ENCODE measurements at places on chromosomes 13 and 19.
A peak's percentile ranks its signal among the peaks of the same experiment; 100 is the strongest.

DNA sequence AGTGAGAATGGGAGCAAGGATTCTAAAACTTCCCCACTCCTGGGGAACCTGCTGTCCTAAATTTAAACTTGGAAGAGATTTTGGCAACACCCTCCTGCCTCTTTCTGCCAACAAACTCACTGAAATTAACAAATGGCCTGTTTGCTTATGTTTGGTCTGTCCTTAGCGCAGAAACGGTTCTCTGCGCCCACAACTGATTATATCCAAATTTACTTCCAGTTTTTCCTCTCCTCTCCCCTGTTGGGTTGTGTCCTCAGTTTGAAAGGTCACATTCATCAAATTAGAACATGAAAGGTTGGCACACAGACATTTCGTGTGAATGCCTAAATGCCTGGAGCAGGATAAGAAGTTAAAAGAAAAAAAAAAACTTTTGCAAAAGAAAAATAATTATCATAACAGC, 56.4 kb upstream of the MRI1 start:
- no peak for DNase-seq

GRCh38 chr13:64256751-64257150, 2841.1 kb upstream of the PCDH20 start:
- no peak for DNase-seq

- DNase-seq: peak; percentile 49
These were observed 8.1 kb downstream of the TIMM29 start for GRCh38 chr19:10936661-10937084.

GRCh38 chr19:1019980-1020867, 699 bp downstream of the TMEM259 start:
- DNase-seq: no peak

- DNase-seq: peak; percentile 58
These were observed 170.0 kb downstream of the KDM4B start for GRCh38 chr19:5138606-5139582.

Data from T-helper 1 cell (primary cell).